ENCODE measurements at places on chromosomes 6 and 20. TPM values are rescaled to one million over a fixed set of nuclear protein-coding genes. Genes with fewer than 3 reads are reported as not detected.

DNA sequence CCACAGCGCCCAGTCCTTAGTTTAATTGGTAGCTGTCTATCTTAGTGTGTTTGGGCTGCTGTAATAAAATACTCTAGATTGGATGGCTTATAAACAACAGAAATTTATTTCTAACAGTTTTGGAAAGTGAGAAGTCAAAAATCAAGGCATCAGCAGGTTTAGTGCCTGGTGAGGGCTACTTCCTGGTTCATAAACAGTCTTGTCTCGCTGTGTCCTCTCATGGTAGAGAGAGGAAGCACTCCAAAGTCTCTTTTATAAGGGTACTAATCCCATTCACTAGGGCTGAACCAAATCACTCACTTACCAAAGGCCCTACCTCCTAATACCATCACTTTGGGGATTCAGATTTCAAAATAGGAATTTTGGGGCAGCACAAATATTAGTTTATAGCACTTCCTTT is 336.9 kb upstream of the RSPO3 start:
- H3K4me3 ChIP-seq: no peak overlapping the region
- H3K4me1 ChIP-seq: no peaks in the 10 kb centered on the region
- no peak overlapping the region for H3K27ac ChIP-seq
- no peaks in the 10 kb centered on the region for H3K36me3 ChIP-seq
- no peak for DNase-seq
- no peaks in the 10 kb centered on the region for H3K27me3 ChIP-seq

DNA sequence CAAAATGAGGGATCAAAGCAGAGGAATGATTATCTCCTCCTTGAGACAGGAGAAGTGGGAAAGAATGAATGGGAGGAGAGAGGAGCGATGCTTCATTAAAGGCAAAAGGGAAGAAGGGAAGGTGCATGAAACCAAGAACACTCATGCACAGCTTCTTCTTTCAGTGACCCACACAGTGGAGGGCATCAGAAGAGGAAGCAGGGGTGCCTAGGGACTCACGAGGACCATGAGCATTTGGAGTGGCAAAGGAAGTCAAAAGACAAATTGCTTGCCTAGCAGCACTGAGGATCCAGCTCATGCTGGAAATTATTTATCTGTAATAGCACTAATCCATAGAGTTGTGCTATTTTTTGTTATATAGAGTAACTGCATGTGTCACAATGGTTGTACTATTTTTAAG is 66.1 kb downstream of the SMLR1 start:
- no peaks in the 10 kb centered on the region for H3K27me3 ChIP-seq
- no peaks in the 10 kb centered on the region for H3K36me3 ChIP-seq

EYS gene
- not detected for total RNA-seq

SLC25A27 gene
- 25.0 TPM for total RNA-seq

ZBTB9 gene
- 7.9 TPM for total RNA-seq
